ENCODE measurements at places on chromosomes 4 and X.

- no peak for DNase-seq
Measured at GRCh38 chrX:103651151-103651773, 22.5 kb downstream of the TCEAL1 start.

DNA sequence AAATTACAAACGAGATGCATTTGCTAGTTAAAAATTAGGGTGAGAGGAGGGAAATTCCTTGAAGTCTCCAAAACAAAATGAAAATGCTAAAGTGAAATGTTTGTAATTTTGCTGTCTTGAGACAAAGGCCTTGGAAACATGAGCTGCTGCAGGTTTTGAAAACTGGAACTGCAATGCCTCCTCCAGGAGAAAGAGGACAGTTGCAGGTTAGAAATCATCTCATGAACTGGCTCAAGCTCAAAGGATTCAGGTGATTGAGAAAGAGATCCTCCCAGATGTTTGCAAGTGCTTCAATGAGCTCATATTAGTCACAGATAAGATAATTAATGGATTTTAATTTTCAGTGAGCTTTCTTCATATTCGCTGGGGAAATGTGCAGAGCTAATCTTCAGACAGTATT lies 32.4 kb downstream of the SMPX start:
- peak; percentile 36 for DNase-seq

- DNase-seq: no peak
Measured at GRCh38 chr4:128451270-128451905, 163.8 kb upstream of the PGRMC2 start.

- no peak for DNase-seq
Measured at GRCh38 chrX:12978205-12979025, 3.5 kb downstream of the TMSB4X start.

DNA sequence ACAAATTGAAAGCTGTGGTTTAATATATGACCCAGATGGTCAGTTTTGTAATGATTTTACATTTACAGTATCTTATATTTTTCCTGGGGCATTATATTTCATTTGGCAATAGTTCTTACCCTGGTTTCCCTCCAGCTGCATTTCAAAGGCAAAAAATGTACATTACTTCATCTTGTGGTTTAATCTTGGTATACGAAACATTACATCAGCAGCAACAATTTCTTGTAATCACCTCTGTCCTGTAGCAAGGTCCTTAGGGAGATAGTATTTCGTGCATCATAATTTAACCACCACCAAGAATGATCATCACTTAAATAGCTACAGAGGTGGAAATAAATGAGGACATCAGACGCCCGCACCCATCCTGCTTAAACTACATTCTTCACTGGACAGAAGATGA lies 48.8 kb downstream of the HS6ST2 start:
- DNase-seq: no peak

DNA sequence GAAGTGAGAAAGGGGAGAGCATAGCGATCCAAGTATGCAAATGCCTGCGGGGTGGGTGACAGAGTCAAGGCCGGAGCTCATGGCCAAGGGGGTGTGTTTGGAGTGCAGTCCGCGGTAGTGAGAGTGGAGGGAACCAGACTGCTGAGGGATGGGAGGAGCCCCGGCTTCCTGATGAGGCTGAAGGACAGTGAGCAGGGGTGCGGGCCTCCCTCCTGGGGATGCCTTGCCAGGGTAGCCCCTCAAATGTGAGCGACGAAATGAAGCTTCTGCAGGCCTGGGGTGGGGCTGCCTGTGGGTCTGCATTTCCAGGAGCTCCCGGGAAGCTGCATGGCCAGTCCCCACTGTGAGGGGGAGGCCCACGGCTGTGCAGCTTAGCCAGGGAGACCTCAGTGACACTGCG lies 45.0 kb downstream of the PSAPL1 start:
- DNase-seq: no peak

- no peak for DNase-seq
Measured at GRCh38 chr4:13248621-13249298, 235.4 kb downstream of the RAB28 start.

GRCh38 chr4:106314960-106315359 lies 1.0 kb downstream of the TBCK start:
- DNase-seq: peak; percentile 2

- DNase-seq: no peak
Measured at GRCh38 chr4:59540311-59540710, 1659.8 kb upstream of the ADGRL3 start.

GRCh38 chrX:55057675-55058249 lies 17.1 kb upstream of the PAGE2B start:
- DNase-seq: peak; percentile 10

DNA sequence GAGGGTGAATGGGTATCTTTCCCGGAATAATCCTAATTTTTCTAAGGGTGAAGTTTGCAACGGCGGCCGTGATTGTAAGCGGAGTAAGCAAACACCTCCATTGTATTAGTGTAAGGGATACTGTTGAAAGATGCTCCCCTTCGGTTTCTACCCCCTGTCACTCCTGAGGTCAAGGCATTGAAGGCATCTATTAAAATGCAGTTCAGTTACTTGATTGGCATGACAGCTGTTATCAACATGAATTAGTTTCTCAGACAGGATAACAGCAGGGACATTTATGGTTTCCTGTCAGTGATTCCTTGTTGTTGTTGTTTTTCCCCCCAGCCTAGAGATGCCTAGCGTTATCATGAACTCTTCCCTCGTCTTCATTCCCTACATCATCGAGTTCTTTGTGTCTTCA lies 552 bp downstream of the SLC25A14 start:
- DNase-seq: no peak

DNA sequence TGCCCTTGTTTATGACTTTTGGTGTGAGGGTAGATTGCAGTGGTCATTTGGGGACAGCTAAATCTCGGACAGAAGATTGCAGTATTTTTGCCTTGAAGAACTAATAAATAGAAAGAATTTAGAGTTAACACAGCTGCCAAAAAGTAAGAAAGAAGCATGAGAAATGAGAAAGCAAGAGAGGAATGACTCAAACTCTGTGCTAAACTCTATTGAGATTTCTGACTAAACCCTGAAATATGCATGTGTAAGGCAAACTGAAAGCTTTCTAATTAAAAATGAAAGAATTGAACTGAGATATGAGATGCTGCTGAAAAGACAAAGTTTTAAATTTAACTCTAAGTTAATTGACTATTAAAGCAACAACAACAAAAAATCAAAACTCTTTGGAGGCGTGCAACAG lies 791.3 kb downstream of the RAB28 start:
- DNase-seq: no peak

DNA sequence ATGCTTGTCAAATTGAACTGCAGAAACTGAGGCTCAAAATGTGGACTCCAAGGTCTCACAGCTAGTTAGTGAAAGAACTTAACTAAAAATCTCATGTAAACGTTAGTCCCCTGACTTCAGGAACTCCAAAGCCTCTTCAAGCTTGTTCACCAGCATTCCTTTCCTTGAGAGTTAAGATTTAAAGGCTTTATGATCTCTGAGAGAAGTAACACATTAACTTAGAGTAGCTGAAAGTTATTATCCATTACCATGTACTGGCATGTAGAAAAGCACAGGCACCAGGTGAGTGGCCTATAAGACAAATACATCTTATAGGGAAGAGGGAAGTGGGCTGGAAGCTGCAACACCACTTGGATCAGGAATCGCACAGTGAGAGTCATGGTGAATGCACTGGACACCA lies 15.3 kb downstream of the PARM1 start:
- DNase-seq: no peak

- DNase-seq: peak; percentile 92
Measured at GRCh38 chr4:61273233-61273632, 73.1 kb downstream of the ADGRL3 start.

- DNase-seq: no peak
Measured at GRCh38 chr4:168524006-168524405, 27.2 kb downstream of the PALLD start.

GRCh38 chr4:149752729-149753128 lies 62.9 kb downstream of the IQCM start:
- DNase-seq: no peak
